Activated gamma-delta T cell treated with Interleukin-2 at 50 U/mL for 16 hours (primary cell): ENCODE measurements at places on chromosomes 6 and 20.

- DNase-seq, result no peak
Observed at GRCh38 chr6:100504786-100505737, 40.3 kb upstream of the SIM1 start.

GRCh38 chr6:44778513-44778912 is 391.0 kb downstream of the CDC5L start:
- DNase-seq, result no peak

GRCh38 chr6:28985462-28986164 is 19.5 kb downstream of the ZNF311 start:
- no peak for DNase-seq

GRCh38 chr6:143782481-143782880 is 60.7 kb upstream of the LTV1 start:
- DNase-seq, result no peak

- no peak for DNase-seq
Observed at GRCh38 chr20:35240811-35241293, 14.4 kb downstream of the MMP24 start.

DNA sequence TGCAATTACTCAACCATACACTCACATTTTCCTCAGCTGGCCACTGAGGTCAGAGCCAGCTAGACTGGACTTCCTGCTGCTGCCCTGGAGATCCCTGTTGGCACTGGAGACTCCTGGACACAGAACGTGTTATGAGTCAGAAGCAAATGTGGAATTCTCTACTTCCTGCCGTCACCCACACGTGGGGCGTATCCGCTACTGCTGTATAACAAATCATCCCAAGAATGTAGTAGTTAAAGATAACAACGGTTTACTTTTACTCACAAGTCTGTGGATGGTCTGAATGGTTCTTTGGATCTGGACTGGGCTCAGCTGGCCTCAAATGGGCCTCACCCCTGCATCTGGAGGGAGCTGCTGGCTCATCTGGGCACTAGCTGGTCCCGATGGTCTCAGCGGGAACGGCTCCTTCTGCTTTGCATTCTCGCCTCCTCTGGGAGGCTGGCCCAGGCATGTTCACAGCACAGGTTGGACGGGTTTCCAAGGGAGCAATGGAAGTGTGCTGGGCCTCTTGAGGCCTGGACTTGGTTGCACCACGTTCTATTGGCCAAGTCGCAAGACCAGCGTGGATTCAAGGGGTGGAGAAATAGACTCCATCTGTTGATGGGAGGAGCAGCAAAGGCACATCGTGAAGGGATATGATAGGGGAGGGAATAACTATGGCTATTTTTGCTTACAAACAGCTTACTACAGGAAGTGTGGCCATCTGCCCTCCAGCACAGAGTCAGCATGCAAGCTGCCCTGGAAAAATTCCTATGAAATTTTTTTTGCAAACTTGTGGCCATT is 118.5 kb downstream of the SNX5 start:
- DNase-seq, result no peak

DNA sequence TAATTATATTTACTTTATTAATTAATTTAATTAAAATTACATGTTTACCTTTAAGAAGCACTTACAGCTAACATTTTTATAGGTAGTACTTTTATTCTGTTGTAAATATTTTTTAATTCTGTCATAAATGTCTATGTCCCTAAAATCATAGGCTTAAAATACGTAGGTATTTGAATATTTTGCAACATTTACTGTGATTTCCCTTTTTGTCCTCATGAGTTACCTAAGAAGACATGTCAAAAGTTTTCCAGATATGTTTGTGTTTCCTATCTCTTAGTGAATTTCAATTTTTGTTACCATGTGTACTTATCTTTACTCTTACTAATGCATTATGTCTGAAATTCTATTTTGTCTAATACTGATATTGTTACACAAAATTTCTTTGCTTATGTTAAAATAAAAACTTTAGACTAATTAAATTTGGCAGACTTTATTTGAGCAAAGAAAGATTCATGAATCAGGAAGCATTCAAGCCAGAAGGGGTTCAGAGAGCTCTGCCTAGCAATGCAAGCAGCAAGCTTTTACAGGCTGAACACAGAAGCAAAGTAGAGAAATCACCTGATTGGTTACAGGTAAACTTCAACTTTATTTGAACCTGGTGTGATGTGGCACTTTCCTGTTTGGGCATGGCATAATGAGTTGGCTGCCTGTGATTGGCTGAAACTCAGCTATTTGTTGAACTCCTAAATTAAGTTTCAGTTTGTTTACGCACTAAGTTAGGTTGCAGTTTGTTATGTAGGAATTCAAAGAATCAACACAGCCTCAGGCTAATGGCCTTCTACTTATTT is 123.2 kb upstream of the TMEM170B start:
- DNase-seq, result no peak

DNA sequence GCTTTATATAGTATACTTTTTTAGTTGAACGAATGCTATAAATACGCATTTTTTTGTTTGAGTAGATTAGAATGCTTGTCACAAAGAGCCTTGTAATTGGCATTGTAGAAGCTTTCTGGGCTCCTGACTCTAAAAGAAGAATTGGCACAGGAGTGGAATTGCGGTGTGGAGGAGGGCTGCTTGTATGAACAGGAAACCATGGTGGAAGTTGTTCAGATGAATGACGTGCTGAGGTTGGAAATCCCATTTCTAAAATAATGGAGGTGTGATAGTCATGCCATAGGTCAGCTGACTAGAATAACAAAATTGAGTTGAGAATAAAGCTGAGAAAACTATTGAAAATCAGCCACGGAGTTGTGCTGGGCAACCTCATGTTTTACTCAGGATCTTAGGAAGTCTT is 174.9 kb downstream of the QKI start:
- DNase-seq, result no peak

DNA sequence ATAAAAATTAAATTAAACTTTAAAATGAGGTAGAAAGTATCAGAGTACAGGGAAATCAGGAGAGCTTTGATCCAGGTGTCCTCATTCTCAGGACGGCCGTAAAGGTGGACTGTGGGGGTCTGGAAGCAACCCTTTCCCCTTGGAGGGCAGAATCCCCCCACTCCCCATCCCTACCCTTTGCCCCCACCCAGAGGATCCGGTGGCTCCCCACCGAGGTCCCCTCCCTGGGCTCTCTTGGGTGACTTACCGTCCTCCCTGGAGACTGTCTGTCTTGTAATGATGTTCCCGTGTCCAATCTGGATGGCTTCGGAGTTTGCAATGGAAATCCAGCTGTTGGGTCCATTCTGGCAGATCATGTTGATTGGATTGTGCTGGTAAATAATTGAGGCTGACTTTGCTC is 7.3 kb downstream of the ZBP1 start:
- peak; percentile 2 for DNase-seq
